Hematopoietic multipotent progenitor cell treated with erythropoietin and hydrocortisone succinate and interleukin-3 and kit ligand, for 4 days (in vitro differentiated cells): ENCODE measurements at places on chromosomes 3 and 15.
A peak's percentile ranks its signal among the peaks of the same experiment; 100 is the strongest.

DNA sequence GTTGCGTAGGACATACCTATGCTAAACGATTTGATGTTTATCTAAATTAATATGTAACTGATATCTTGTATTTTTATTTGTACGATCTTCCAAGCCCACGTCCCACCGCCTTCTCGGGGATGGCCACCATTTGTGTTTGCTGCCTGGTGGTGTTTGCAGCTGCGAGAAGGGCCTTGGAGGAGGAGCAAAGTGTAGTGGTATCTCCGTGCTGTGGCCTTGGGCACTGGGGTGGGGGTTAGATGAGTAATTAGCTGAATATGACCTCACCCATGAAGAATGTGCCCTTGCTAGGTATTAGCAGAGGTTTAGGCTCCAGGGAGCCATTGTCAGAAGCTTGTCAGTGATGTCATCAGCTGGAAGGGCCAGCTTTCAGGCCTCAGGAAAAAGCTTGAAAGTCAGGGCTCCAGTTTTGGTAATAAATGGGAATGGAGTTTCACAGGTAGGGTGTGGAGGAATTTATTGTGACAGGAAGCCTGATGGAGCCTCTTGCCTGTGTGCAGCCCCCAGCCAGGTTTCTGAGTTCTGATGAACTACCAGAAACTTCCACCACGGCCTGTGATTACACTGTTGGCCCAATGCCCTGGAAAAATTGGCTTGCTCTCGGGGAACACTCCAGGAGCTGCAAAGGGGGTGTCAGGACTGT, 41.0 kb downstream of the FLNB start:
- DNase-seq: no peak

DNA sequence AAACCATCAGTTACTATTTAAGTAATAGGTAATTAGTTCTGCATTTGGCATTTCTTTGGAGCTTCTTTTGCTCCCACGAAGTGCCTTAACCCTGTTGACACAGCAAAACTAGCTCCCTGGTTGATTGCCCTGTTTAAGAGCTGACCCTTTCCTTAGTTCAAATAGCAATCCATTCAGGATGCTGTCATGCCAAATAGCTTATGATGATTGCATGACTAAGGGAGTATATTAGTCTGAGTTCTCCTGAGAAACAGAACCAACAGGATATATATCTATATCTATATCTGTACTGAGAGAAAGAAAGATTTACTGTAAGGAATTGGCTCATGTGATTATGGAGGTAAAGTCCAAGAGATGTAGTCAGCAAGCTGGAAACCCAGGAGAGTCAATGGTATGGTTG, 50.3 kb upstream of the SPRED1 start:
- no peak for DNase-seq

GRCh38 chr15:65723876-65724275, 68.2 kb downstream of the DENND4A start:
- peak; percentile 28 for DNase-seq

DNA sequence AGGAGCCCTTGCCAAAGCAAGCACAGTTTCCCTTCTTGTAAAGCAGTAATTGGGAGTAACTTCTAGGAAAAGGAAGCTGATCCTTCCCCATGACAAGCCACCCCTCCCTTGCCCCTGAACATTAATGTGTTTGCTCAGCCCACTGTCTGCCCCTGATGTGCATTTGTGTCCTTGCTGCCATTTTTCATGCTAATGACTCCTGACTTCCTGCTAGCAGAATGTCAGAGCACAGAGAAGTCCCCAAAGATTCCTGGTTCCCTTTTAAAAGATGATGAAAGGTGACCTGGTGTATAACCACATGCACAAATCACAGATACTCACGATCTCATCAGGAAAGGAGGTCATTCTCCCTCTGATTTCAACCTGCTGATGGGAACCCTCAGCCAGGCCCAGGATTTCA, 44.2 kb upstream of the WNT5A start:
- DNase-seq: no peak

DNA sequence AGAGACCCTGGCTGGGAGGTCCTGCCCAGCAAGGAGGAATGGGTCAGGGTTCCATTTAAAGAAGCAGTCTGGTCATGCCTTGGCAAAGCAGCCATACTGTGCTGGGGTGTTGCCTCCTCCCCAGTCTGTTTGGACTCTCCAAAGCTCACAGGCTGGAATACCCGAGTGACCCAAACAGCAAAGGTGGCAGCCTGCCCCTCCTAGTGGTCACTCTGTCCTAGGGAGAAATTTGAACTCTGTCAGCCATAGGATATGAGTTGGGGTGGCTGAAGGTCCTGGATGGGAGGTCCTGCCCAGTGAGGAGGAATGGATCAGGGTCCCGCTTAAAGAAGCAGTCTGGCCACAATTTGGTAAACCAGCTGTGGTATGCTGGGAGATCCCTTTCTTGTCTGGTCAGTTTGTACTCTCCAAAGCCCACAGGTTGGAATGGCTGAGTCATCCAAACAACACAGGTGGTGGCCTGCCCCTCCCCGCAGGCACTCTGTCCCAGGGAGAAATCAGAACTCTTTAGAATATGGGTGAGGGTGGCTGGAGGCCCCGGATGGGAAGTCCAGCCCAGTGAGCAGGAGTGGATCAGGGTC, 45.0 kb downstream of the CCR1 start:
- no peak for DNase-seq

GRCh38 chr15:69668039-69668705, 215.6 kb downstream of the RPLP1 start:
- DNase-seq: peak; percentile 50

DNA sequence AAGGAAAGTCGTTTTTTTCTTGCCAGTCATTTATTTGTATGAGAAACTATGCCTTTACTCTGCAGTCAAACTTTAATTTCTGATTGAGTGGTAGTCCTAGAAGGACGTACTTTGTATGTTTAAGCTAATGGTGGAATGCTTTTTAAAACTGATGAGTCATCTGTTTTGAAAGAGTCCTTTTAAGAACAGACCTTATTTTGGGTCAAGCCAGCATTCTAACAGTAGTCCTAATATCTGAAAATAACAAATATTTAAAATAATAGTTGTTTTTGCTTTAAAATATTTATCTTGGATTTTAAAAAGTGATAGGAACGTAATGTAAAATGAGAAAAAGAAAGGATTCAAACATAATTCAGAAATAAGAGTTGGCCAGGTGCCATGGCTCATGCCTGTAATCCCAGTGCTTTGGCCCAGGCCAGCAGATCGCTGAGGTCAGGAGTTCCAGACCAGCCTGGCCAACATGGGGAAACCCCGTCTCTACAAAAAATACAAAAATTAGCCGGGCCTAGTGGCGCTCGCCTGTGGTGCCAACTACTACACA, 1.3 kb upstream of the LRRC58 start:
- peak; percentile 62 for DNase-seq

DNA sequence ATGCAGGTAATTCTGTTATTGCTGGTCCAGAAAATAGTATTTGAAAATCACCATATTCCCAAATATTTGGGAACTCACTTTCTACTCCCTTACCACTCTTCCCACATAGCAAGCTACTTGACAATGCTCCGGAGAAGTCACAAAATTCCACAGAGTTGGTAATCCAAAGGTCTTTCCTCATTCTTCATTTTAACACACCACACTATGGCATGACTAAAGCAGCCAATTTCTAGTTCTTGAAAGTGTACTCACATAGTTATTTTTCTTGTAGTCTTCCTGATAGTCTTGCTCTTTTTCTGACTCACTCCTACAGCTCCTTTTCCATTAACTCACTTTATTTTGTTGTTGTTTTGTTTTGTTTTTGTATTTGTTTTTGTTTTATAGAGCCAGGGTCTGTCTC, 67.2 kb downstream of the MYO9A start:
- no peak for DNase-seq

- no peak for DNase-seq
These were observed 191.7 kb upstream of the GBE1 start for GRCh38 chr3:81953111-81953510.

GRCh38 chr3:151404316-151404715, 19.8 kb upstream of the P2RY12 start:
- peak; percentile 44 for DNase-seq

DNA sequence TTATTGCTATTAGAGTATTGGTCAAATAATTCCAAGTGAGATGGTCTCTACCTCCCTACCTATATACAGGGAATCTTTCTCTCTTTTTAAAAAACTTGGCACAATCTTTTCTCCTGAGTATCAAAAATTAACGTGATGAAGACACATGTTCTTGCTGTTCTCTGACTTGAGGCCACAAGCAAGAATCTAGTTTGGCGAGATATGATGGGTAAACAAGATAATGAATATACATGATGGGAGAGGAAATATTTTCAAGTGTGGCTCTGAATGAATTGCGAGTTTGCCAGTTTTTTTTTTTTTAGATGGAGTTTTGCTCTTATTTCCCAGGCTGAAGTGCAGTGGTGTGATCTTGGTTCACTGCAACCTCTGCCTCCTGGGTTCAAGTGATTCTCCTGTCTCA, 11.6 kb downstream of the NR1D2 start:
- no peak for DNase-seq

GRCh38 chr15:72161361-72162132, 36.0 kb downstream of the GRAMD2A start:
- no peak for DNase-seq

- DNase-seq: no peak
These were observed 84.3 kb downstream of the FBLN2 start for GRCh38 chr3:13633176-13633575.

DNA sequence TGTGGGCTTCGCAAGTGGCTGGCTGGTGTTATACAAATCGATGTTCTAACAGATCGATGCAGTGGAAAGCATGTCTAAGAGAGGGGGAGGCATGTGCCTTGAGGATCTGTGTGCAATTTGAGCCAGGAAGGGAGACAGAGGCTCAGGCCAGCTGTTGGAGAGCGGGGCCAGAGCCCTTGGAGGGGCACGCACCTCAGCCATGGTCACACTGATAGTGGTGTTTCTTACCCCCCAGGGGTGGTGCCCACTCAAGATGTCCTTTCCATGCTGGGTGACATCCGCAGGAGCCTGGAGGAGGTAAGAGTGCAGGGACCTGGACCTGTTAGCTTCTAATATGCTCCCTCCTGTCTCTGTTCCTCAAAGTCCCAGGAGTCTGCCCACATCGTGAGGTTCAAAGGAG, 3.8 kb upstream of the ABTB1 start:
- DNase-seq: no peak

GRCh38 chr3:100813828-100814227, 104.5 kb downstream of the TFG start:
- DNase-seq: no peak

DNA sequence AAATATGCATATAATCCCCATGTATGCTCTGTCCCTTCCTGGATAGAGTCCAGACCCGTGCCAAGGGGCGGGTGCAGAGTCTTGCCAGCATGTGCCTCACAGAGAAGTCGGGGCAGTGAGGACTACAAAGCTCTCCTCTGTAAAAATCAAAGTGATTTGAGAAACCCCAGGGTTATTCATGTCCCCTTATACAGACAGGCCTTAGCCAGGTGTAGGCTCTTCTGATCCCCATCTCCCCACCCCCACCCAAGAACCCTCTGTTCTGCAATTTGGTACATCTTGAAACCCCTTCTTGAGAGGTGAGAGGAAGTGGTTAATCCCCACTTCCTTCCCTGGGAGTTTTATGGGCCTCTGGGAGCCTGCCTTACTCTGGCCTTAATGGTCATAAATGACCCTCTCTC, 24.7 kb downstream of the TRIM71 start:
- peak; percentile 39 for DNase-seq

DNA sequence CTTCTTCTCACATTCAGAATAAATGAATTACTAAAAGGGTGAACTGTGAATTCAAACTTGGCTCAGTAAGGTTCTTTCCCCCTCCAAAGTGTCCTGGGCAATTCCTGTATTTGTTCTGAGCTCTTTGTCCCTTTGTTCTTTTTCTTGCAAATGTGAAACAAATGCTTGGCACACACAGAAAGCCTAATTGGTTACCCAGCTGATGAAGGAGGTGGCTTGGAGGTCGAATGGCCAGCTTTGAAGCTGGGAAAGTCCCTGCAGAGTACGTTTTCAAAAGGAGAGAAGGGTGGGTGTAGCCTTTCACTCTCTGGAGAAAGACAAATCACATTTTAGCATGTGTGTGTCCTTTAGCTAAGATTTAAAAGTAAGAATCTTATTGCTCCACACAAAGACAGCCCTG, 154.4 kb downstream of the PEX5L start:
- DNase-seq: no peak

DNA sequence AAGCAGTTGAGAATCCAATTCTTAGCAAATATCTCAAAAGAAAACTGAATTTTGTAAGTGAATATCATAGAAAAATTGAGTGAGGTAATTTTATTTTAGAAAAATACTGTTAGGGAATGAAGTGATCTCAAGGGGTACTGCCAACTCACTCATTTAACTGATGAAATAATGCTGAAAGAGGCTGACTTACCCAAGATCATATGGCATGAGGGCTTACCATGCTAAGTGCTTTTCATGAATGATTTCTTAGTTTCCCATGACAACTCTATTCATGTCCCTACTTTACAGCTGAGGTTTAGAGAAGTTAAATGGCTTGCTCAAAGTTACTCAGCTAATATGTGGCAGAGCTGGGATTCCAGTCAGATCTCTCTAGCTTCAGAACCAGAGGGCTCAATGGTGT, 30.6 kb downstream of the CCDC14 start:
- DNase-seq: no peak

DNA sequence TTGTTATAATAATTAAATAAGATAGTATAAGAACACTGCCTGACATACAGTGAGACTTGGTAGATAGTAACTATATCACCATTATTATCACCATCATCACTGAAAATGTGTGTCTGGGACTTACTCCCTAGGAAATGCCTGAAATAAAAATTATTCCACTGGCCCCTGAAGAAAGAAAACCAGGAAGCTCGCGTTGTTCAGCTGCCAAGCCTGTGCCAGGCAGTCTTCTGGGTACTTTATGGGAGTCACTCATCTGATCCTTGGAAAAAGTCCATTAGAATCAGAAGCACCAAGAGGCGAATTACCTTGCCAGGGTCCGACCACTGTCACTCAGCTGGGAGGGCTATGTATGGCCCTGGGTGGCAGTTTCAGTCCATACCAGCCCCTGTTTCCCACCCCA, 220.3 kb upstream of the TPM1 start:
- no peak for DNase-seq

DNA sequence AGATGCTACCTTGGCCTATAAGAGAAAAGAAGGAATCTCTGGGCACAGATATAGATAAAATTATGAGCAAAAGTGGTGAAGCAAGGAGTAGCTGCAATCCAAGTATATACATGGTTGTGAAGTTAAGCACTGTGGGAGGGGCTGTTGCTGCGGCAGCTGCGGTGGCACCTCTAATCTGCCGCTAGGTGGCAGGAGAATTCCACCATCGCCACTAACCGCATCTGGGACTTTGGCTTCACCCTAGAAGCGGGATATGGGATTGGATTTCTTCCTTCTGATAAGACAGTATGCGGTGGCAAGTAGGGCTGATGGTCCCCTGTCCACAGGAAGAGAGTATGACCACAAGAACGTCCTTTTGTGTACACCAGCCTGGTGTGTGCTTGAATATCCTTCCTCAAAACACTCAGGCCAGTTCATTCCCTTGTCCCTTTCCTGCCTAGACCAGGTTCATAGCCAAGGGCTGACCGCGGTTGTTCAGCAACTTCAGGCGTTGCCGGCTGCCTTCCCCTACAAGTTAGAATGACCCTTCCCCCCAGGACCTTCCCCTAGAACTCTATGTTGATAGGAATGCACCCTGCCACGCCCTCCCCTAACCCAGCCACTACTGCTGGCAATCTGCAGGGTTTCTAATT, 5.1 kb downstream of the MAGEL2 start:
- DNase-seq: peak; percentile 75

GRCh38 chr3:168157099-168157700, 61.5 kb upstream of the GOLIM4 start:
- peak; percentile 91 for DNase-seq

GRCh38 chr3:133384331-133385027, 15.4 kb upstream of the BFSP2 start:
- peak; percentile 84 for DNase-seq

- peak; percentile 60 for DNase-seq
These were observed 397 bp downstream of the PLXND1 start for GRCh38 chr3:129605922-129606635.

- no peak for DNase-seq
These were observed 43.2 kb downstream of the SLC6A20 start for GRCh38 chr3:45753095-45753494.
